ENCODE measurements at places on chromosomes 7 and 10. TPM values are rescaled to one million over a fixed set of nuclear protein-coding genes. Genes with fewer than 3 reads are reported as not detected.

The CYP2C19 gene
- not detected for total RNA-seq

The KBTBD2 gene
- total RNA-seq = 76.3 TPM

The CH25H gene
- total RNA-seq = 0.65 TPM

The RABGEF1 gene
- 18.0 TPM for total RNA-seq

The SFXN4 gene
- total RNA-seq = 9.4 TPM

The AP4M1 gene
- 16.4 TPM for total RNA-seq

The FAM25G gene
- not detected for total RNA-seq

The BLVRA gene
- total RNA-seq = 19.4 TPM

The SUPV3L1 gene
- 18.1 TPM for total RNA-seq

The PLEKHS1 gene
- not detected for total RNA-seq

The PSPH gene
- 35.8 TPM for total RNA-seq

The GPRIN2 gene
- total RNA-seq = not detected

The NPSR1 gene
- total RNA-seq = not detected

The SEC23IP gene
- total RNA-seq = 42.6 TPM

The TMEM209 gene
- total RNA-seq = 8.7 TPM

The LLCFC1 gene
- not detected for total RNA-seq

The PTN gene
- total RNA-seq = not detected

The CRYGN gene
- total RNA-seq = not detected

The UTF1 gene
- total RNA-seq = not detected

The TMEM236 gene
- total RNA-seq = 0.32 TPM

The OR2A1 gene
- total RNA-seq = not detected

The SLC16A12 gene
- total RNA-seq = not detected

The CALN1 gene
- not detected for total RNA-seq

The ICA1 gene
- total RNA-seq = 25.3 TPM

The STK31 gene
- 0.13 TPM for total RNA-seq

The TMEM270 gene
- not detected for total RNA-seq

The HOXA11 gene
- total RNA-seq = 0.31 TPM

The GJC3 gene
- total RNA-seq = 0.16 TPM

The GARS1 gene
- 142 TPM for total RNA-seq

The PRLHR gene
- not detected for total RNA-seq

The ADGRA1 gene
- under 0.01 TPM for total RNA-seq

The SPDYE1 gene
- not detected for total RNA-seq

The ENO4 gene
- not detected for total RNA-seq

The FFAR4 gene
- total RNA-seq = not detected

The RHOBTB1 gene
- 62.1 TPM for total RNA-seq

The ZNF33B gene
- 24.7 TPM for total RNA-seq

The CNPY1 gene
- not detected for total RNA-seq

The MGAM2 gene
- not detected for total RNA-seq

The KLF14 gene
- not detected for total RNA-seq

The RNF32 gene
- total RNA-seq = 0.25 TPM

The DTX2 gene
- total RNA-seq = 6.4 TPM

The MLXIPL gene
- not detected for total RNA-seq

The H2BK1 gene
- total RNA-seq = not detected

The DNAJC1 gene
- total RNA-seq = 36.9 TPM

The MOGAT3 gene
- total RNA-seq = not detected

The SPDYE11 gene
- total RNA-seq = not detected

The THSD7A gene
- 27.2 TPM for total RNA-seq

The WEE2 gene
- total RNA-seq = not detected

The MMD2 gene
- not detected for total RNA-seq

The WIPF3 gene
- total RNA-seq = not detected

The ACTR3C gene
- total RNA-seq = 5.4 TPM

The IFIT3 gene
- total RNA-seq = 8.9 TPM

The HIP1 gene
- 25.7 TPM for total RNA-seq

The BMPER gene
- 0.16 TPM for total RNA-seq

The ASCC1 gene
- 19.6 TPM for total RNA-seq

The NACAD gene
- 0.32 TPM for total RNA-seq
